ENCODE measurements at places on chromosomes 11 and 22. TPM values are rescaled to one million over a fixed set of nuclear protein-coding genes. Genes with fewer than 3 reads are reported as not detected.

DNA sequence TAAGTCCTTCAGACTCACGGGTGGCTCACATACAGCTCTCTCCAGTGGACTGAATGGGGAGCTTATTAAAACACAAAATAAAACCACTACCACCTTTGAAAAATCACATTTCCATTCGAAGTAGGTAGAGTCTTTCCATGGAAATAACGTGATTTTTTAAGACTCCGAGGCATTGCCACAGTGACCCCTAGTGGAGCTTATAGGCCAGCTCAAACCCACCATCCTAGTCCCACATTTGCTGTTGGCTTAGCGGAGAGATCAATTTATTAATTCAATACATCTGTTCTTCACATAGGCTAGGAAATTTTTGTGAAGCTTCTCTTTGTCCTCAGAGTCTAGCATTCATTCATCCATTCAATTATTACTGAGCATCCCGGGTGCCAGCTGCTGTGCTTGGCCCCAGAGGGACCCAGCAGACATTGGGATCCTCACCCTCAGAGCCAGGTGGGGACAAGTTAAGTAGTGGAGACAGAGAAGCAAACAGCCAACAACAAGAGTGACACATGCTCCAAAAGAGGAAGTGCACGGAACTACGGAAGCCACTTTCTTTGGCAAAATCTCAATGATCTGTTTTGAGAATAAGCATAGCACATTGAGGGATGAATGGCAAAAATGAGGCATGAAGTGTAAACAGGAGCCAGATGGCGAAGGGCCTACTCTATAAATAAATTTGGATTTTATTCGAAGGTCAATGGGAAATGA is 10.2 kb upstream of the P4HA3 start:
- peak; percentile 41 for DNase-seq

- DNase-seq: no peak
These were observed 13.0 kb downstream of the CYTH4 start for GRCh38 chr22:37295213-37295886.

- peak; percentile 51 for DNase-seq
These were observed 8.8 kb downstream of the LAYN start for GRCh38 chr11:111549196-111549868.

DNA sequence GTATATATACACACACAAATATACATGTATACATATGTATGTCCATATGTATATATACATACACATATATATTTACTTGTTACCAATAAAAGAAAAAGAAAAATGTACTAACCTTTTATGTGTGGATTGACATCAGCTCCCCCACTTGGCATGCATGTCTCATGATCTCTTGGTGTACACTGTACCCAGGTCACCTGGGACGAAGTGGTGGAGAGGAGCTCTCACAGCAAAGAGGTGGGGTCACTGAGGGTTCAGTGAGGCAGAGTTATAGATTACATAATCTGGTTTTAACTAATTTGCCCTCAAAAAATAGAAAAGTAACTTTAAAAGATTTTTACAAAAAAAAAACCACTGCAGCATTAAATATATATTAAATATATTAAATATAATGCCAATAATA is 15.5 kb upstream of the USP47 start:
- no peak for DNase-seq

DNA sequence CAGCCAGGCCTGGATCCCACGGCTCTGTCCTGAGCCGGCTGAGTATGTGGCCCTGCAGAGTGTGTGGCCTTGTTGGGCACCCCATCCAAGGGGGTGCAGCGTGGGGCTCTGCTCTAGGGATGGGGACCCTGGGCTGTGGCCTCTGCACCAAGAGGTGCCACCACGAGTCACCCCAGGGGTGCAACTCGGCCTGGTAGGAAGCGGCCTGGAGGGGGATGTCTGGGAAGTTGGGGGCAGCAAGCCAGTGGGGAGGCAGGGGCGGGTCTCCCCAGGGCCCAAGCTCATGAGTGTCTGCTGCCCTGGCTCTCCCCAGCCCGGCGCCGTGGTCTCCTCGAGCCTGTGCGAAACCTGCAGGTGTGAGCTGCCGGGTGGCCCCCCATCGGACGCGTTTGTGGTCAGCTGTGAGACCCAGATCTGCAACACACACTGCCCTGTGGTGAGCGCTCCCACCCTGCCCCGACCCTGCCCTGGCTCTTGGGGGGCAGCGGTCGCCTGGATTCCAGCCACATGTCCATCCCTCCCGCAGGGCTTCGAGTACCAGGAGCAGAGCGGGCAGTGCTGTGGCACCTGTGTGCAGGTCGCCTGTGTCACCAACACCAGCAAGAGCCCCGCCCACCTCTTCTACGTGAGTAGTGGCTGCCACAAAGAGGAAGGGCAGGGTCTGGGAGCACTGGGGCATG is 24.2 kb upstream of the MUC5B start:
- peak; percentile 28 for DNase-seq

- DNase-seq: no peak
These were observed 16.6 kb downstream of the RTN4R start for GRCh38 chr22:20251491-20251890.

DNA sequence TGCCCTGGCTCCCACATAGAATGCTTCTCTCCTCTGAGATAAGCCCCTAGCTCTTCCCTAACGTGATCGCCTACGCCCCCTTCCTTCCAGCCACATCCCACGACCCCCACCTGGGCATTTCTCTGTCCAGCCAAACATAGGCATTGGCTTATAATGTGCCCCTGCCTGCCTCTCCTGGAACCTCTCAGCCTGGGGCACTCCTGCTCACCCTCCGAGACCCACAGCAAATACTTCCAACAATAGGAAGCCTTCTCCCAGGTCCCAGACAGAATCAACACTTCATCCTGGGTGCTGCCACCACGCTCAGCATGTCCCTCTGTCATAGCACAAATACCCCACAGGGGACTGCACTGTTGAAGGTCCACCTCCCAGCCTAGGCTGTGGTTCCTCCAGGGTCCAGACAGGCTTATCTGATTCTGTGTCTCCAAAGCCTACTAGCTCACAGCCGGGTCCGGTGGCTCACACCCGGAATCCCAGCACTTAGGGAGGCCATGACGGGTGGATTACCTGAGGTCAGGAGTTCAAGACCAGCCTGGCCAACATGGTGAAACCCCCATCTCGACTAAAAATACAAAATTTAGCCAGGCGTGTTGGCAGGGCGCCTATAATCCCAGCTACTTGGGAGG is 24.2 kb upstream of the TMPRSS4 start:
- DNase-seq: no peak

DNA sequence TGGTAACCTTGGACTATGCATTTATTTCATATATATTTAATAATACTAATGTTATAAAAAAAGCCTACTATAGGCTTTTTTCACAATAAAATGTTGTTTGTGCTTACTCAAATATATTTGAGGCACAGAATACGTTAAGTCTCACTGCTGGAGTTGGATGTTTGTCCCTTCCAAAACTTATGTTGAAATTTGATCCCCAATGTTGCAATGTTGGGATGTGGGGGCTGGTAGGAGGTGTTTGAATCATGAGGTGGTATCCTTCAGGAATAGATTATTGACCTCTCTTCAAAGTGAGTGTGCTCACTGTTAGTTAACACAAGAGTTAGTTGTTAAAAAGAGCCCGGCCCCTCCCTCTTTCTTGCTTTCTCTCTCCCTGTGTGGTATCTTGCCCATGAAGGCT is 1295.9 kb downstream of the JRKL start:
- no peak for DNase-seq

GRCh38 chr22:31346255-31346732 is at the start of gene PATZ1:
Gene PATZ1, minus strand, starts transcription at chr22:31346346. Its CDS starts 744 bp downstream, at chr22:31345602.
- peak; percentile 94 for DNase-seq

DNA sequence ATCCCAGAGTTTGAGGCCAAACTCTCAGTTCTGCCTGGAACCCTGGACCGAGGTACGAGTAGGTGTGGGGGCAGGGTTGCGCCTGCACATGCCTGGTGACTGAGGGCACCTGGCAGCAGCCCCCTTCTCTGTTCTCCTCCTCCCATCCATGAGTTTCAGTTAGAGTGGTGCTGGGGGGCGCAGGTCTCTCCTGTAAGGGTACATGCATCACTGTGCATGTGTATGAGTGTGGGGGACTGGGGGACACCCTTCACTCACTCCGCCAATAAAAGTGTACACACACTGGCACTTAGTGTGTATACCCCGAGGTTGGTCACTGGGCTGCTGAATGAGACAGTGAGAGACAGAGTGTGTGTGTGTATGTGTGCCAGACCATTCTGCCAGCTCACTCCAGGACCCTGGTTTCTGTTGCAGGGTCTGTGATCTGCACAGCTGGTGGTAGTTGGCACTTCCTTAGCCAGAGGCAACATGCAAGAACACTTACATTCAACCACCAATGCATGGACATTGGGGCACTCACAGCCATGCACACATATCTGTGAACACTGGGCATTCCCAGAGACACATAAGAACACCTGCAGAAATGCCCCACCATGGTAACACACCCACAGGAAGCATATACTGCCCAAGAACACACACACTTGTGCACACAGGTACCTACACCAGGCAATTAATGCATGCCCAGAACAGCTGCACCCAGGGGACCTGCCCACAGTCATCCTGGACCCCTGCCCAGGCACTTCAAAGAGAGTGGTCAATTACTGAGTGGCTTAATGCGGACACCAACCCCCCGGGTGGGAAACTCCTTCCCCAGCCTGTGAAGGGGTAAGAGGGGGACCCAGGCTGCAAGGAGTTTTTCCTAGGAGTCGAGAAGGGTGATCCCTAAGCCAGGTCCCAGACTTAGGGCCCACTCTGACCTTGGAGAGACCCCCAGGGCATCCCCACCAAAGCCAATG is 1.2 kb upstream of the NRXN2 start:
- DNase-seq: peak; percentile 62

DNA sequence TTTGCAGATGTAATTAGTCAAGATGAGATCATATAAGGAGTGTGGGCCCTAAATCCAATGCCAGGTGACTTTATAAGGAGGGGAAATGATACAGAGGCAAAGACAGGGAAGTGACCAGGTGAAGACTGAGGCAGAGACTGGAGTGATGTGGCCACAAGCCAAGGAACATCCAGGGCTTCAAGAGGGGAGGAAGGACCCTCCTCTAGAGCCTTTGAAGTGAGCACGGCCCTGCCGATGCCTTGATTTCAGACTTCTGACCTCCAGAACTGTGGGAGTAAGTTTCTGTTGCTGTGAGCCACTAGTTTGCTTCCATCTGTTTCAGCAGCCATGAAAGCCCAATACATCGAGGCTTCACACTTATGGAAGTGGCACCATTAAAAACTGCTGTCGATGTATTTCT is 78.7 kb downstream of the SHANK2 start:
- DNase-seq: no peak

Gene UBQLN3
- not detected for polyA plus RNA-seq

Gene OR2AG2
- polyA plus RNA-seq: not detected

DNA sequence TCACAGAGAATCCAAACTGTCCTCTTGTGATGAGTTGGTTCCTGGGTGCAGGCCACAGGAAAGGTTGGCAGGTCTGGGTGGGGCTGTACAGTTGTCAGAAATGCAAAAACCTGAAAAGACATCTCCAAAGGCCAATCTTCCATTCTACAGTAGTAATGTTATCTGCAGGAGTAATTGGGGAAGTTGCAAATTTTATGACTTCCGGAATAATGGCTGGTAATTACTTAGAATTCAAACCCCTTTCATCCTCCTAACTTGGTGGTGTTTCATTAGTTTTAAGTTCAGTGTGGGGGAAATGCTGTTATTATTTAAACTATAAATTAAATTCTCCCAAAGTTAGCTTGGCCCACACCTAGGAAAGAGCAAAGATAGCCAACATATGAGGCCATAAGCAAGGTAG is 64.7 kb upstream of the FAT3 start:
- DNase-seq: no peak

- DNase-seq: no peak
These were observed 5.3 kb downstream of the TBCEL start for GRCh38 chr11:121029153-121029552.

Gene OTOG
- polyA plus RNA-seq: not detected

Gene MS4A12
- not detected for polyA plus RNA-seq

GRCh38 chr11:131637469-131638175 is 267.2 kb downstream of the NTM start:
- DNase-seq: no peak

- no peak for DNase-seq
These were observed 13.4 kb downstream of the LGR4 start for GRCh38 chr11:27459191-27459590.

- no peak for DNase-seq
These were observed 573.7 kb upstream of the ANO3 start for GRCh38 chr11:25758145-25758661.

GRCh38 chr22:48393885-48394284 is 1433.8 kb downstream of the BRD1 start:
- no peak for DNase-seq

DNA sequence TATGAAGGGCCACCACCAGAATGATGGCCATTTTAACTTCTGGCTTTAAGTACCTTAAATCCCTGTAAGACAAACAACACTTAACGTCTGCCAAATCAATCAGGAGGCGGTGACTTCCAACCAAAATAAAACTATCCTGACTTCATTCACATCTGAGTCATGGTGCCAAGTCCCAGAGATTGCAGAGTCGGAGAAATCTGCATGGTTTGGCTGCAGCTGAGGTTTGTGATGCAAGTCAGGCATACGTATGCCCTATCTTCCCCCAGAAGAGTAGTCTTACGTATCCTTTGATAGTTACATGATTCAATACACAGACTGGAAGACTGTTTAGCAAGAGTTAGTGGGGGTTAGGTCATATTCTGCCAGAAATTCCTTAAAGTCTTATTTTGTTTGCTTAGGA is 1.7 kb upstream of the GAB2 start:
- DNase-seq: no peak

- no peak for DNase-seq
These were observed 113.3 kb downstream of the MORC2 start for GRCh38 chr22:30855266-30855665.

Gene SCGB1A1
- not detected for polyA plus RNA-seq

GRCh38 chr11:77126861-77127234 is 1.2 kb upstream of the MYO7A start:
- no peak for DNase-seq

- peak; percentile 44 for DNase-seq
These were observed 4.3 kb upstream of the PHLDA2 start for GRCh38 chr11:2933375-2934020.

DNA sequence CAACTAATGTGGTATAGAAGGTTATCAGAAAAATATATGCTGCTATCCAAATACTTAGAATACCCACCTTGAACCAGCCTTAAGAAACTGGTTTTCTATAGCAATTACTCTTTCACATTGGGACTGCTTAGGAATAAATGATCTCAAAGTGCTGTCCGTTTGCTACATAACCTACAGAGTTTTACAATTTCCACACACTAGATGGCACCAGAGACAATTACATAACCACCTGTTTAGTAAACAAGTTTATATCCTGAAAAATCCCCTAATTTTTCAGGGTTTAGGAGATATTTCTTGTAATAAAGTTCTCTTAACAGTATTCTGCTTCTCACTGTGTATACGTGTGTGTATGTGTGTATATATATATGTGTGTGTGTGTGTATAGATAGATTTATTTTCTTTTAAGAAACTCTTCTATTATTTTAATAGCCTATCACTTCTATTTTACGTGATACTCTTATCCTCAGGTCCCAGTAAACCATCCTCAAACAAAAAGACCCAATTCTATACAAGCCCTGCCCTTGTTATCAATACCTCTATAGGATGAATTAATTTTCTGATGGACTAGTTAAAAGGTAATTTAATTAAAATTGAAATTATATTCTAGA is 6.7 kb upstream of the OR5I1 start:
- peak; percentile 7 for DNase-seq

Gene COPB1
- 81.0 TPM for polyA plus RNA-seq
